ENCODE measurements at places on chromosomes 1 and 21.

DNA sequence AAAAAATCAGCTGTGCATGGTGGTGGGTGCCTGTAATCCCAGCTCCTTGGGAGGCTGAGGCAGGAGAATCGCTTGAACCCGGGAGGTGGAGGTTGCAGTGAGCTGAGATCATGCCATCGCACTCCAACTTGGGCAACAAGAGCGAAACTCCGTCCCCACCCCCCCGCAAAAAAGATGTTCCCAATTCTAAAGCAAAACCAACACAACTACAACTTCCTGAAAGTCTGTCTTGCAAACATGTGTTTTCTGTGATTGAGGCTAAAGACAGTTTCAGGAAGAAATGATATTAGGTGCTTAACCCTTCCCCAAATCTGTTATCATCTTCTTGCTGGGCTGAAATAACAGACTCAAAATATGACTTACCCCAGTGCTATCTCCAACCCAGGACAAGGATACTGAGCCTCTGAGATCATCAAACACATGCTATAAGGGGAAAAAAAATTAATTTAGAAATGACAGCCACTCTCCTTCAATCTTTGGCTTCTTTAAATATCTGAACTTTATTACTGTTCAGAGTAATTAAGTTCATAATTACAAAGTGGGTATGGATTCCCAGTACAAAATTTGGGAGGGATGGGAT lies 28.5 kb downstream of the SORT1 start:
- DNase-seq: no peak

- no peak for DNase-seq
Observed at GRCh38 chr1:228812961-228813360, 77.7 kb downstream of the RHOU start.

- no peak for DNase-seq
Observed at GRCh38 chr1:84370831-84371394, 27.4 kb upstream of the DNASE2B start.

GRCh38 chr1:173507205-173507846 lies 30.2 kb downstream of the PRDX6 start:
- no peak for DNase-seq

DNA sequence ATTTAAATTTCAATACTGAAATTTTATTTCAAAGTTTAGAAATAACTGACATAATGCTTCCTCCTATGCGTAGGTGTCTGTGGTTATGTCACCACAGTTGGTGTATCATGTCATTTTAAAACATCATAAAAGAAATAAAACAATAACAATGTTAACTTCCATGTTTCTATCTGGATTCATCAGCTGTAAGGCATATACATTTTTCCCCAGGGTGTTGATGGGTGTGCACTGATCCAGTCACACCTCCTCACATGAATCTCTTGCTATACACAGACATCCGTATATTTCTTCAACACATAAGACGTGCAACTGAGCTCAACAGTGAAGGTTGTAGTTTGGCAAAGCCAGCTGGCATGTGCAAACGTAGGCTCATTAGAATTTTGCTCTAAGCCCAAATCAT lies 6.2 kb downstream of the KCNA3 start:
- no peak for DNase-seq

DNA sequence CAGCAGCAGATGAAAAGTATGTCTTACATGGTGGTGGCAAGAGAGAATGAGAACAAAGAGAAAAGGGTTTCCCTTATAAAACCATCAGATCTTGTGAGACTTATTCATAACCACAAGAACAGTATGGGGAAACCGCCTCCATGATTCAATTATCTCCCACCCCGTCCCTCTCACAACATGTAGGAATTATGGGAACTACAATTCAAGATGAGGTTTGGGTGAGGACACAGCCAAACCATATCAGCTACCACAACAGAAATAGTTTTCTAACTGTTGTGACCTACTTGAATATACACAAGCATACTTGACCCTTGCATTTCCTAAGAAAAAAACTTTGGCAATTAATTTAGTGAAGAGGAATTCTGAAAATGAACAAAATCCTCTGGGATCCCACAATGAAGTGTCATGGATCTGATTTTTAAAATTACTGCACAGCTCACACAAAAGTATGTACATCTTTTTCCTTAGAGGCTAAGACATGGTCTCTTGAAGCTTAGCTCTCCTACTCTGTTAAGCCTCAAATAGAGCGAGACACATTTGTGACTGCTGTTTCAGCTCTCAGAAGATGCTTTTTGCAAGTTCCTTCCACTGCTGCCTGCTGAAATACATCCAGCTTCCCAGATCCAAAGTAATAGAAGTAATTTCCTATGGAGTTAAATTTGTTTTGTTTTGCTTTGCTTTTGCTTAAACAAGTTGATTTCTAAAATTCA lies 265.8 kb downstream of the DPYD start:
- no peak for DNase-seq

GRCh38 chr1:9823943-9824701 lies at the start of gene CLSTN1:
TSS of gene CLSTN1 (minus strand) at chr1:9823965. CDS start at chr1:9823733, 232 bp downstream.
- peak; percentile 92 for DNase-seq

DNA sequence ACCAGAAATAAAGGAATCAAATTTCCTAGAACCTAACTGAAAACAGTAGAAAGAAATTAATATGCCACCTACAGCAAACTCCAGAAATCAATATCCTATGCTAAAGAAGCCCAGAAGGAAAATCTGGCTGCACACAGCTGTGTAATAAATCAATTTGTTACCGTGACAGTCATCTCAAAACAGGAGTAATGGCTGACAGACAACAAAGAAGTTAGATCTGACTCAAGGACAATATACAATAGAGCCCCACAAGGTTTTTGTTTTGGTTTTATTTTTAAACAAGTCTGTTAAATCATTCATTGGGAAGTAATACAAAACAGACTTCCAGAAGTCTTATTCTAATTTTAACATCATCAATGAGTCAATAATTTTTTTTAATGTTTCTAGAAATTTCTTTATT lies 168.4 kb downstream of the RERE start:
- no peak for DNase-seq

- no peak for DNase-seq
Observed at GRCh38 chr1:7008331-7008730, 223.1 kb downstream of the CAMTA1 start.

DNA sequence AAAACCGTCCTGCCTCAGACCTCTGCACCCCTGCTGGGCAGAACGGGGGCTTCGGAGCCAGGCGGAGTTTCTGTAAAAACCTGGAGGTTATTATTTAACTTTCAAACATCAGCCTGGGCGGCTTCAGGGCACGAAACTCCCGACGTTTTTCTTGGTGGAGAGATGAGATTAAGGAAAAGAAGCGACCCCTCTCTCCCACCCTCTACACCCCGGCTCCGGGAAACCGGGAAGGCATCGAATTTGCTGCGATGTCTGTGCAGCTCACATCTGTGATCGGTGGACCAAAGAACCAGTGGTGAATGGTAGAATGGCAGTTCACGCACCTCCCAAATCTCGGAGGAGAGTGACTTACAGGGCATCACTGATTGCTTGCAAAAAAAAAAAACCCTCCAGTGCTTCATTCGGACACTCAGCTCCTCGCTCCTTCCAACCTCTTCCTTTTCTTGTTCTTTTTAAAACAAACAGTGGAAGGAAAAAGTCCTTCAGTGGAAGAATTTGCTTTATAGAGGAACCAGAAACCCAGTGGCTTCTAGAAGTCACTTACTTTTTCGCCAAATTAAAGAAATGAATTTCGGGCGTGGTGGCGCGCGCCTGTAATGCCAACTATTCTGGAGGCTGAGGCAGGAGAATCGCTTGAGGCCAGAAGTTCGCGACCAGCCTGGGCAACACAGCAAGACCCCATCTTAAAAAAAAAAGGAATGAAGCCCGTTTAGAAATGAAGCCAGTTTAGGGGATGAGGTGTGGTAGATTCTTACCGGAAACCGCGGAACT lies 884 bp downstream of the PHACTR4 start:
- peak; percentile 24 for DNase-seq

DNA sequence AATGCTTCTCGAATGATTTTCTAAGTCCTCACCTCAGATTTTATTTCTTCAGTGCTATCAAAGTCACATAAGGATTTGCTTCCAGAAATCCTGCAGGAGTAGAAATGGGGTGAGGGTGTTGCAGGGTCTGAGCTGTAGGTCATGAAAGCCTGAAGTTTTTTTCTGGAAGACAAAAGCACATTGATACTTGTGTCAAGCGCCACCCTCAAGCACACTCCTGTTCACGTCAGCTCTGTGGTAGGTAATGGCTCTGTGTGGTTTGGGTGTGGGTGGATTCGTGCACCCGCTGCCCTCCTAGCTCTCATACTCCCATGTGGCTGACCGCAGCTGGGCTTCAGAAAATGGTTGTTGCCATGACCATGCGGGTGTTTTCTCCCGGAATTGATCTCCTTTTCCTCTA lies 39.9 kb downstream of the AKNAD1 start:
- DNase-seq: no peak
